ENCODE measurements at places on chromosomes 3 and 15.

- no peak for DNase-seq
These were observed 63.3 kb downstream of the ABHD5 start for GRCh38 chr3:43753741-43754715.

- no peak for DNase-seq
These were observed 35.1 kb upstream of the P3H2 start for GRCh38 chr3:190155752-190156151.

DNA sequence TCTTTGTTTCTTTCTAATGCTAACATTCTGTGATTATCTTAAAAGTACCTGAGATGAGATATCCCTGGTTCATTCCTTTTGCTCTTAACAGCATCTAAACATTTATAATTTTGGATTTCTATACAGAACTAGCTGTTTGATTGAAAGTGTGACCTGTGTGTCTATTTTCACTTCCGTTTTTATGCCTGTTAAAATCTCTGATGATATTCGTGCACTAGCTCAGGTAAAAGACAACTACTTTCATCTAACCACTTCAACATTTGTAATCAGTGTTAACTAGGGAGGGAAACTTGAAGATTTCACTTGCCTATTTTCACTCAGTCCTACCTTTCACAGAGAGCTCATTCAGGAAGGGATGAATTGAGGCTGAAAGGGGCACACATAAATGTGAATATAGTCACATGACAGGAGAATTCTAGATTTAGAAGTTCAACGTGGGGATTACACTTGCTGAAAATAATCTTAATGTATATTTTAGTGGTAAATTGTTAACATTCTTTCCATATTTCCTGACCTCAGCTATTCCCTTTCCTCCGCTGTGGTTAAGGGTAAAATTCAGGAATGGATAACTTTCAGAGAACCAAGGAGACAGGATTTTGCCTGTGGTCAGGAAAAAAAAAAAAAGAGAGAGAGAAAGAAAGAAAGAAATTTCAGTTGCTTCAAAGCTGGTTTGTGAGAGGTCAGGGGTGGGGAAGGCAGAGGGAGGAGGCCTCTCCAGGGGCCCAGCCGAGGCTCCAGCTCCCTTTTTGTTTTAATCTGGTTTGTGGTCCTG is 159.8 kb upstream of the TSC22D2 start:
- no peak for DNase-seq

DNA sequence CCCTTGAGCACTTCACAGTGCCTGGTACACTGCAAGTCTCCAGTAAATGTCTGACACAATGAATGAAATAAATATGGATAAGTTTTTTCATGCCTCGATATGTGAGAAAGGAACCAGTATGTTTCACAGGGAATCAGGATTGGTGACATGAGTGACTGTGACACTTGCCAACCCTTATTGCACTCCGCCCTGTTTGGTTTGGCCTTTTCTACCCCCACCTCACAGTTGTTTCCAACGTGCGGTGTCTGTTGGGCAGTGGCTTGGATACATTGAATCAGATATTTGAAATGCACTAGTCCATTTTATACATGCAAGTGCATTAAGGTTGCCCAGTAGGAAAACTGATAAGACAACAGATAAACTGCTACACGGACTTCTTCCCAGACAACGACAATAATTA is 2.0 kb downstream of the NPHP3 start:
- DNase-seq = no peak

DNA sequence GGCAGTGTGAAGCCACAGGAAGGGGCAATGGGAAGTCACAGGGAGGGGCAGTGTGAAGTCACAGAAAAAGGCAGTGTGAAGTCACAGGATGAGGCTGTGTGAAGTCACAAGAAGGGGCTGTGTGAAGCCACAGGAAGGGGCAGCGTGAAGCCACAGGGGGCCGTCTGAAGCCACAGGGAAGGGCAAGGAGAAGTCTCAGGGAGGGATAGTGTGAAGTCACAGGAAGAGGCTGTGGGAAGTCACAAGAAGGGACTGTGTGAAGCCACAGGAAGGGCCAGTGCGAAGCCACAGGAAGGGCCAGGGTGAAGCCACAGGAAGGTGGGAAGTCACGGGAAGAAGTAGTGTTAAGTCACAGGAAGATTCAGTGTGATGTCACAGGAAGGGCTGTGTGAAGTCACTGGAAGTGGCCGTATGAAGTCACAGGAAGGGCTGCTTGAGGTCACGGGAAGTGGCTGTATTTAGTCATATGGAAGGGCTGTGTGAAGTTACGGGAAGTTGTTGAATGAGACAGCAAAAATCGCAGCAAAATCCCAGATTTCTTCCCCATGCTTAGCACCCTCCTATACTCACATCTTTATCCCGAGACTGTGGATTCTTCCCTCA is 38.6 kb downstream of the GASK1A start:
- DNase-seq = no peak

- no peak for DNase-seq
These were observed at the start of gene MOBP for GRCh38 chr3:39467394-39468107. Gene MOBP, plus strand, starts transcription at chr3:39467680. Its CDS starts 34,390 bp downstream, at chr3:39502070.

DNA sequence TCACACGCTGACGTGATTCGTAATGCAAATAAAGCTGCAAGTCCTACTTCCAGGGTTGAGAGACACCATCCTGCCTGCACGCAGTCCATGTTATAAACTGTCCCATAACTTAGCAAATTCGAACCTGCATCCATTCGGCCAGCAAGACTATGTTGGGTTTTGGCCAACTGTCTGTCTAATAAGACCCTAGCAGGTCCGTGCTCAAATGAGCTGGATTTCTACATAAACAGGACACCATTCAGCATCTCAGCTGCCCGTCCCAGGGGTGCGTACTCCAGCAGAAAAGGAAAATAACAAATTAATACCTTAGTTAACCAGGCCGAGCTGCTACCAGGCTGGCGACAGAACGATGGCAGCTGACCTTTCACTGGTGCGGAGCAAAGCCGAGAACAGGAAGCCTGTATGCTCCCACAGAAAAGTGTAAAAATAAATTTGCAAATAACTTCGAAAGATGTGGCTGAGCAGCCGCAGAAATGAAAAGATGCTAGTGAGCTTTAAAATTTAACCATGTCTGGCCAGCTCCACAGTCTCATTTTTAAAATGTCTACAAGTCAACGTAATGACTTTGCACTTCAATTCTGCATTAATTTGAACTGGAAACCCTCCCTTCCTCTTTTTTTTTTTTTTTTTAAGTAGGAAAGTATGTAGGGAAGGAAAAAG is 97.1 kb upstream of the SNRPA1 start:
- no peak for DNase-seq

GRCh38 chr3:45194791-45195190 is 31.3 kb downstream of the TMEM158 start:
- DNase-seq = no peak

DNA sequence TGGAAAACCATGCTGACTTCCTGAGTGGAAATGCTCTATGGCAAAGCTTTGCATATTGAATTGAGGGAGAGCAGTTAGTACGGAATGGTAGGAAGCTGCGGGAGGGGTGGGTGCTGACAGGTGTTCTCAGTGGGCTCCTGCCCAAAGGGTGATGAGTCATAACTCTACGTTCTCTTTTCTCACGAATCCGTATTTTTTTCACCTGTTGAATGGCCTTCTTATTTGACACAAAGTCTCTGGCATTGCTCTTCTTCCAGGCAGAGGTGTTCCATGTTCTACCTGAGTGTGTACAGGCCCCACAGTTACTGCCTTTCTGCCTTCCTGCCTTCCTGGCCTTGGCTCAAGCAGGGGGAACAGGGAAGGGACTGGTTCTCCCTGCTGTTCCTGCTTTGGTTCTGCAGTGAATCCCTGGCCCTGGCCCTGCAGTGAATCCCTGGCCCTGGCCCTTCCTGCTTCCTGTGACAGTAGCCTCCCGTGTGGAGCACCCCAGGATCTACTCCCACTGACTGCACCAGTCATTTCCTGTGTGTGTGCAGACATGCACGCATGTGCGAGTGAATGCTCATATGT is 31.9 kb downstream of the TRAK1 start:
- DNase-seq = no peak

DNA sequence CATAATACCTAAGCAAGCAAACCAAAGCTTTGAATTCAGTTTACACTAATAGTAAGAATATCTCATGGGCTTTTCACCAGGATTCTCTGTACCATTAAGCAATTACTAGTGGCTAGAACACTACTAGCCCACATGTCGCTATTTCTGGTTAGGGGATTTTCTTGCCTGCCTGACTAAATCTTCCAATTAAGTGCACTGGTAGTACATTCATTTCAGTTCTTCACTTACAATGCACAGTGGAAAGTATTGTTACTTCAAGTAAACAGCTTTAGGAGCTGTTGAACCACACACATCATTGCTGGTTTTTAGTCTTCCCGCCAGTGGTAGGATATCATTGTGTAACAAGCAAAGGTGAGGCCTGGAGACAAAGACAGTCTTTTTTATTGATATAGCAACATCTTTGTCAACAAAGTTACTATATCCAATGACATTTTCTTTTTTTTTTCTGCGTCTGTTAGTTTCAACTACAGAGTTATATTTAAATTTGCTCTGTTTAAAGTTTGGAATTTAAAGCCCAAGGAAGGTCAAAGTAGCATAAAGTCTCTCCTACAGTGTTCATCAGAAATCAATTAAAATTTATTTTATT is 826.8 kb upstream of the NR2F2 start:
- DNase-seq = no peak

DNA sequence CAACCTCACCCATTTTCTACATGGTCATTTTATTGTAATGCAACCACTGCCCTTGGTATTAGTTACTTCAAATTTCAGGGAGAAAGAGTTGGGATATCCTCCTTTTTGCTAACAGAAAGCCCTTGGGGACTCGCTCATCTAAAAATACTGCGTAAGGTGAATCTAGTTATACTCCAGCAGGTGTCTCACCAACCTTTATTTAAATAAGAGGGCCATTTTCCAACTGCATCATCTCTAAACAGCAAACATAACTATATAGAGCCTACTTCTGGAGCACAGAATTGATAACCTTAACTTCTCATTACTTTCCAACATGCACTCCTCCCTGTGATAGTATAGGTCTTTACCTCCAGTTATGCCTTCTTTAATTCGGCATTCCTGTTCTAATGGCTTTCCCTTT is 77.5 kb downstream of the TBL1XR1 start:
- no peak for DNase-seq

GRCh38 chr3:31402117-31402516 is 130.6 kb upstream of the STT3B start:
- no peak for DNase-seq

- DNase-seq = no peak
These were observed 1.2 kb upstream of the CSPG5 start for GRCh38 chr3:47579875-47580274.

DNA sequence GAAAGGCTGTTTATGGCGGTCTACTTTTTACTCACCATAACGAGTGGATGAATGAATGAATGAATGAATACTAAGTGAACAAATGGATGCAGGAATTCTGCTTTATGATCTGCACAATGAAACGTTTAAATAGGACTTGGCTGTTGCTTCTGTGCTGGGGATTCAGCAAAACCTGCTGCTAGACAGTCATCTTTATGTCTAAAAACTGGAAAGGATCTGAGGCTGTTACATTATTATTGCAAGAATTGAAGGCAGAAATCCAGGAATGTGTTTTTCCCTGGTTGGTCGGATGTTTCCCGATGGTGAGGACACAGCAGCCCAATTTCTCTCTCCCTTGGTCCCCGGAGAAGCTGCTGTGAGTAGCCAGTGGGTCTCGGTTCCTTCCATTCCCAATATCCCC is 94.2 kb downstream of the GABRG3 start:
- no peak for DNase-seq

DNA sequence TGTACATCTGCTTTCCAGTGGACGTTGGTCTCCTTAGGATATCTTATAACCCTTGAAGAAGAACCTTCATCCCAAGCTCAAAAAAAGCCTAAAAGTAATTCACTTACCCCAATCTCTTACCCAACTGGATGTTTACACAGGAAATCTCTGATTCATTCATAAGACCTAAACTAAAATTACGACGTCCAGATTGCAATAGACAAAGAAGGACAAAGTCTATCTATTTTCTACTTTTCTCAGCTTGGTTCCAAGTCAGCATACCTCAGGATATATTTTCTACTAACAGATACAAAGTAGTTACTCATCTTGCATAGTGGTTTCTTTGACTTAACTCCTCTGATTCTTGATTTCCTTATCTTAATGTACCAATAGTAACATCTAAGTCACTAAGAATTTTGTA is 669.9 kb downstream of the OTOL1 start:
- no peak for DNase-seq

- no peak for DNase-seq
These were observed 6.8 kb upstream of the CHST14 start for GRCh38 chr15:40463886-40464545.

DNA sequence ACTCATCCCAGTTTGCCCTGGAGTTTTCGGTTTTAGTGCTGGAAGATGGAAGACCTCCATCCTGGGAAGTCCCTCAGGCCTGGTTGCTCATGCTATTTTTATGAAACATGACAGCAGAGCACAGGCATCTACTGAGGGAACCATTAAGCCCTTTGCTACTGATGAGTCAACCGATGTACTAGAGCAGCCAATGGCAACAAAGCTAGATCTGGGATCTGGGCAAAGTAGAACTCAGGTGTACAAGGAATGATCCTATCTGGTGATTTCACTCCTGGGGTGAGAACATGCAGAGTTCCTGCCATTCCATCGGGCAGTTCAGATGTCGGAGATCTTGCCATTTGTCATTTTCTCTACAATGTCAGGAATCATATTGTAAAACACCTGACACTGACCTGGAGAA is 166.2 kb upstream of the NSMCE3 start:
- DNase-seq = no peak

DNA sequence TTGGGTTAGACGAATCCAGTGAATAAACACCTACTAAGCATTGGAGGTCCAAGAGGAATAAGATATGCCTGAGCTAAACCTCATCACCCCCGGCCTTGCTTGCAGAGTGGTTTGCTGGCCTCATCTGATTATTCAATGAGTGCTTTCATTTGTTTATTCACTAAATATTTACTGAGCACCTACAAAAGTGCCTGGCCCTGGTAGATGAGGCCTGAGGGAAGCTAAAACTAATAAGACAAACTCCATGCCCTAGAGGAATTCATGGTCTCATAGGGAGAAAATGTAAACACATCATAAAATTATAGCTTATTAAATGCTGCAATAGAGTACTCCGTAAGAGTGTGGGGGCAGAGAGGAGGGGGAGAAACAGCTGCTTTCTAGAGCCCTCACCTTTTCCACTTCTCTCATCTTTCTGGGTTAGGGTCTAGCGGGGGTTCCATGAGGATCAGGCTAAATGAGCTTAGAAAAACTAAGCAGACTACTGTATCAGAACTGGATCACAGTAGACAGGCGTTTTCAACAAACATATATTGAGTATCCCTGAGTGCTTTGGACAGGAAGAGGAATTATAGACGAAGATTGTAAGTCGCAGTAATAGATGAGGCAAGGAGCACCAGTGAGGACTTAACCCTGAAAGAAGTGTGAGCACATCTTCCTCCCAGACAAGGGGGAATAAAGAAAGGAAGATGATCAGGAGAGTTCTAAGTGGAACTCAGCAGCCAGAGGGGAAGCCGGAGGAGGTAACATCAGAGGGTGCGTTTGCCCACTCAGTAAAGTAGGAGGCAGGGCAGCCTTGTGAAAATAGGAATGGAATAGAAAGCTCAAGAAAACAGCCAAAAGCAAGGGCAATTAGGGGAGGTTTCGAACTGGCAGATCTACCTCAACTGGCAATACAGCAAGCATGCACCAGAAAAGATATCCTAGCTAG is 31.5 kb upstream of the LAMP3 start:
- no peak for DNase-seq

GRCh38 chr3:124928333-124929202 is 6.0 kb downstream of the MUC13 start:
- DNase-seq = no peak

GRCh38 chr15:63586790-63587189 is 10.4 kb upstream of the FBXL22 start:
- no peak for DNase-seq

All from cortex of kidney (tissue), 1 donor.